ENCODE measurements at places on chromosomes 1 and 21.

DNA sequence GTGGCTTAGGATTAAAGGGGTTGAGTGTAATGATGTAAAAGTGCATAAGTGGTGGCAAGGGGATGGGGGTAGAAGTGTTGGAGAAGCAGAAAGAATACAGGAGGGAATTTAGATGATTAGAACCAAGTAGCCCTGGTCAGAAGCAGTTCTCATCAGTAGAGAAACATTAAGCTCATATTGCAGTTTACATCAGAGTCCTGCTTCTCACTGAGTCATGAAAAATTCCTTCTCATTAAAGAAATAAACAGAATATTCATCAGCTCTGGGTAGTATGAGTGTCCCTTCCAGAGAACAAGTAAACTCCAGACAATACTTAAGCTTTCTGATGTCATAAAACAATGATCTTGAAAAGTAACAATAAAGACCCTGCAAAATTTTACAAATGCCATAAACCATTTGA, 36.5 kb downstream of the LRRIQ3 start:
- DNase-seq = no peak

DNA sequence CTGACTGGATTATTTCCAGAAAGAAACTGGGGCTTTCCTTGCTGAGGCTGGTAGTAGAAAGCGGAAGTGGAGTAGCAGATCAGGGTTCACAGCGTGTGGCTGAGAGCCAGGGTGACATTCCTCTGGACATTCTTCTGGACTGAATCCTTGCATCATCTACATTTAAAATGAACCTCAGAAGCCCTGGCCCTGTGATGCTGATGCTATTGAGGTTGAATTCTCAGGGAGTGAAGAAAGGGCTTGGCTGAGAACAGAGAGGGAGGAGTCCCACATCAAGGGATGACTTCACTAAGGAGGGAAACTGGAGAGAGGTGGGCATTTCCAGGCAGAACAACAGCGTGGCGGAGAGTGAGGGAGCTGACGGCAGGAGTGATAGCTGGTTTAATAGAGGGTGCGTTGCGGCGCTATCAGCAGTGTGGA, 102.3 kb upstream of the LMO4 start:
- peak; percentile 72 for DNase-seq

DNA sequence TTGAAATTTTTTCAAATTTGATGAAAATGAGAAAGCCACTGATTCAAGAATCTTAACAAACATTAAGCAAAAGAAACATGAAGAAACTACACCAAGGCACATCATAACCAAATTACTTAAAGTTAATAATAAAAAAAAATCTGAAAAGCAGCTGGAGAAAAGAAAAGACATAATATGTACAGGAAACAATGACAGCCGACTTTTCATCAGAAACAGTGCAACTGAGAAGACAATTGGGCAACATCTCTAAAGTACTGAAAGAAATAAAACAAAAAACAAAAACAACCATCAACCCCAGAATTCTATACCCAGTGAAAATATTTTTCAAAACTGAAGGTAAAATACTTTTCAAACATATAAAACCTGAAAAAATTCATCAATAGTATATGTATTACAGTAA, 73.8 kb upstream of the DMRTA2 start:
- DNase-seq = no peak

DNA sequence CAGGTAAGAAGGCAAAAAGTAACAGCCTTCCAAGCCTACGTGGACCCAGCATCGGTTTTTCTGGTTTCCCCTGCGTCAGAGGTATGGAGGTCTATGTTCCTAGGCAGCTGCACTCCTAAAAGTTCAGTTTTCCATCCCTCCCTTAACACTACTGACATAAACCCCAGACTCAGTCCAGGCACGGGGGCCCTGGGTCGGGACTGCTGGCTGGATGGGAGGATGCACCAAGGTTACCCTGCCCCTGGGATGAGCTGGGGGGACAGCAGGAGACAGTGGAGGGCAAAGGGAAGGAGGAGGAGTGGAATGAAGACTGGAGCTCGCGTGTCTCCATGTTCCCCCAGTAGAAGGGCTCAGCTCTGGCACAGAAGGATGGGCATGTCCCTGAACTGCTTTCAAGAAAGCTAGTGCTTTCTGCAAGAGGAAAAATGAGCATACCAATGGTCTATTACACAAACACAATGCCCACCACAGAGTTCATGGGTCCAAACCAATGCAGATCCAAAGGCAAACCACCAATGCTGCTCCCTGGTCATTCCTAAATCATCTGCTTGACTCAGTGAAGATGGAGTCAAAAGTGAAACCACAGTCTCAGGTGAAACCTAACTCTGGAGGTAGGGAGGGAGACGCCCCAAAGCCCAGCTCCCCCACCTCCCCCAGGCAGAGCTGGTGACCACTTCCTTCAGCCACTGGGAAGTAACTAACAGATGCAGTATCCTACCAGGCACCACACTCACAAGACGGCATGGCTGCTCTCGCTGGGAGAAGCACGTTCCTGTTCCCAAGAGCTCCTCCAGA, 54.9 kb downstream of the CD46 start:
- DNase-seq = no peak

GRCh38 chr1:235417086-235417697, 50.0 kb downstream of the TBCE start:
- DNase-seq = no peak

DNA sequence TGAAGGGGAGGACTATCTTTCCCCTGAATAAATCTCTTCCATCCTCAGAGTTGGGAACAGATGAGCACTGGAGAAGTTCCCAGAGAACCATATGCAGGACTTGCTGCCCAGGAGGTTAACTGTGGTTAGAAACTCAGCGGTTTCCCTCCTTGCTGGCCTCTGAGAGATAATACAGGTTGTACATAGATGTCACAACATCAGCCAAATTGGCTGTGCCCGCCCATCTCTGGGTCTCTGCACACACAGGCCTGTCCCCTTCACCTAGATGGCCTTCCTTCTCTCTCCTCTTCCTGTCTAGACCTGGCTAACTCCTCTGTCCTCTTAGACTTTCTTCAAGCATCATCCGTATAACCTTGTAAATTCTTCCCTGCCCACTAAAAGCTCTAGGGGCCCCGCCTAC, 5.7 kb downstream of the RGS5 start:
- DNase-seq = no peak

DNA sequence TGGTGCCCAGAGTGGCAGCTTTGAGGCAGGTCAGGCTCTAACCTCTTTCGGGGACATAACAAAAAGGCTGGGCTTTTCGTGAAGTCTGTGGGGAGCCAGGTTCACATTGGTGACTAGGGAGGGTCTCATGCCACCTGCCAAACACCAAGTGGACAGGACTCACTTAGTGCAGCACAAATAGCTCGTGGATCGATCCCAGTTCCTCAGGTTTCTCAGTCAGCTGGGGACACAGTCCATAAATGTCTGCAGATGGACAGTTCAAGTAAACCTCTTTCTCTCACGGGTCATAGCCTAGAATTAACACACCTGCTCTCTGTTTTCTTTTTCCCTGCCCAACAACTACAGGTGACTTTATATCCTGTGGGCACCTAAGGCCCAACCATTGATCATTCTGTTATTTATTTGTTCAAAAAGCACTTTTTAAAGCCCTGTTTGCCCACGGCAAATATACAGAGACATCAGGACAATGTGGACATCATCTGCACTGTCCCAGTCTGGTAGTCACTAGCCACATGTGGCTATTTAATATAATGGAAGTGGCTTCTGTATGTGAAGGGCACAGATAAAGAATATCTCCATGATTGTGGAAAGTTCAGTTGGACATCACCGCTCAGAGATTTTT, 53.5 kb downstream of the CAPN2 start:
- no peak for DNase-seq

DNA sequence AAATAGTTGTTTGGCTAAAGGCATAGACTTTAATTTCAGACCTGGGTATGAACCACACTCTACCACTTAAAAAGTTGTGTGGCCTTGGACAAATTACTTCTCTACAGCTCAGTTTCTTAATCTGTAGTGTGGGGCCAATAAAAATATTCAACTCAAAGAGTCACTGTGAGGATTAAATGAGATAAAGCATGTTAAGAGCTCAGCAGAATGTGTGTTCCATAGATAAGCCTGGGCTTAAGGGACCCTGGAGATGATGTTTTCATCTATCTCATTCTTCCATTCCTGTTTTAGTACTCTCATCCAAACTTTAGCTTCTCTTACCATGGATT, 17.7 kb downstream of the S100A10 start:
- no peak for DNase-seq

GRCh38 chr1:54239631-54240031, 39.7 kb downstream of the MRPL37 start:
- no peak for DNase-seq

DNA sequence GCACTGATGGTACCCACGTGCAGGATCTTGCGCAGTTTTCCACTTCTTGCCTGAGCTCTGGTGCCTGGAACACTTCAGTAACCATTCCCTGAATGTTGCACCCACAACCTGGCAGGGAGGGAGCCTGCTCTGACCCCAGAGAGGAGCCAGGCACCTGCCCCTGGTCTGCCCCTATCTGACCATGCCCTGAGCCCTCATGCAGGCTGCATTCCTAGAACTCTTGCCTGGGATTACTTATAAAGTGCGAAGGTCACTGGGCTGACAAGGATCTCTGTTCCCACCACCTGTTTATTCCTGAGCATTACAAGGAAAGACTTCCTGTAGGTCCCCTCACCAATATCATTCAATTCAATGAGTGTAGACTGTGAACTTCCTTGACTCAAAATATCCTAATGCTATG, 191.9 kb upstream of the FMN2 start:
- DNase-seq = no peak

DNA sequence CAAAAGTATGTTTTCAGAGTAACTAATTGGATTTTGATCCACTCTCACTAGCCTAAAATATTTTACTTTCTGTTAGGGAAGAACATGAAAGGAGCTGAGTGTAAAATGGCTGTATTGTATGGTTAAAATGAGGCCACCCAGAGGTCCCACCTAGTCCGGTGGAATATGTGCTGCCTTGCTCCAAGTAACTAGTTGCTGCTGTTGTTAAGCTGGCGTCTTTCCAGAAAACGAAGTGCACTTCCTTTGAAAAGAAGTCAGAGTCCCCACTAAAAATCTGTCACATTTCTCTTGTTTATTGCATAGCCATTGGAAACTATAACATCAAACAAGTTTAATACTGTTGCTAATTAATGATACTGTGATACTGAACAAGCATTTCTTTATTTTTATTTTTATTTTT, 3.2 kb downstream of the SLC25A33 start:
- DNase-seq = no peak

GRCh38 chr1:8533124-8533523, 215.2 kb downstream of the SLC45A1 start:
- no peak for DNase-seq

DNA sequence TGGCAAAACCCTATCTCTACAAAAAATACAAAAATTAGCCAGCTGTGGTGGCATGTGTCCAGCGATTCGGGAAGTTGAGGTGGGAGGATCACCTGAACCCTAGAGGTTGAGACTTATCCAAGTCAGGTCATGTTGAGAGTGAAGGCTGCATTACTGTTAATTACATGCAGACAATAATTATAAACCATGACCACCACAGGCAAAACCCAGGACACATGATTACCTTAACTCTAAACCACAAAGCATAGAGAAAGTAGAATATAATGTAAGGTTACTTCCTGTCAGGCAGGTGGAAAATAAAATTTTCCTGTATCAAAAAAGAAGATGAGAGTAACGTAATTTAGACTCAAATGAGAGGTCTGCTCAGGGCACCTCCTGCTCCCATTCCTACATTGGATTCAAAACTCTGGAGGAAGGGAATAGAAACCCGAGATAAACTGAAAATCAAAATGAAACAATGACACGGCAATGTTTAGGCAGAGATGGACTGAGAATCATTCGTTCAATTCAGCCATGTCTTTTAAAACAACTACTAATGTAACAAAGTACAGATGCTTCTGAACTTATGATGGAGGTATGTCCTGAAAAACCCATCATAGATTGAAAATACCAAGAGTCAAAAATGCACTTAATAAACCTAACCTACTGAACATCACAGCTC, 33.6 kb downstream of the RGS8 start:
- no peak for DNase-seq

DNA sequence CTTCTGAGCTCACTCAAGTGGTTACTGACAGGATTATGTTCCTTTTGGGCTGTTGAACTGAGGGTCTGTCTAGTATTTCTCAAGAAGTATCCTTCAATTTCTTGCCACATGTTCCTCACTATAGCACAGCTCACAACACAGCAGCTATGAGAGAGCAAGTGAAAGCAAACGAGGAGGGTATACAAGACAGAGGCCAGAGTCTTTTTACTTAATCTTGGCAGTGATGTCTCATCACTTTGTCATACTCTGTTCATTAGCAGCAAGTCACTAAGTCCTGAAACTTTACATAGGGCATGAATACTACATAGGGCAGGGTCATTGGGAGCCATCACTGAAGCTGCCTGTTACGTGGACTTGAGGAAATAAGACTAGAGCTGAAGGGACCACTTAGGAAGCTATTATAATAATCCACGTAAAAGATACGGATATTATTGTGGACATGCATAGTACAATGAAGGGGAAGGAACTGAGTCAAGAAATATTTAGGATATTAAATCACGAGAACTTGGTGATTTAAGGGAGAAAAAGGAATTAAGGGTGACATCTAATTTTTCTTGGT, 63.7 kb downstream of the SLC30A7 start:
- DNase-seq = no peak

DNA sequence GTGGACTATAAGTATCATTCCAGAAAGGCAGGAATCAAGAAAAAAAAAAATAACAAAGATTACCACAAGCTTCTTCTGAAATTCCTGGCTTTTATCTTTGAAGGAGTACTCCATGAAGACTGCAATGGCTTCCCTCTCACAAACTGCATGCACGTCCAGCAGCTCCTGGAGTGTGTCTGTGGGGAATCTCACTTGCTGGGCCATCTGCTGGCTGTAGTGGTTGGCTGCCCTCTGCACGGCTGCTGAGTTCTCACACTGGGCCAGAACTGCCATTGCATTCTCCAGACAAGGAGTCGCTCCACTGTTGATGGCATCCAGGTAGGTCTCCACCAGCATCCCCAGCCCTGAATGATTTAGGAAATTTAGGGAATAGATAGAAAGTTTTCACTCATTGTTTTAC, 23.3 kb upstream of the GBP2 start:
- DNase-seq = peak; percentile 12

DNA sequence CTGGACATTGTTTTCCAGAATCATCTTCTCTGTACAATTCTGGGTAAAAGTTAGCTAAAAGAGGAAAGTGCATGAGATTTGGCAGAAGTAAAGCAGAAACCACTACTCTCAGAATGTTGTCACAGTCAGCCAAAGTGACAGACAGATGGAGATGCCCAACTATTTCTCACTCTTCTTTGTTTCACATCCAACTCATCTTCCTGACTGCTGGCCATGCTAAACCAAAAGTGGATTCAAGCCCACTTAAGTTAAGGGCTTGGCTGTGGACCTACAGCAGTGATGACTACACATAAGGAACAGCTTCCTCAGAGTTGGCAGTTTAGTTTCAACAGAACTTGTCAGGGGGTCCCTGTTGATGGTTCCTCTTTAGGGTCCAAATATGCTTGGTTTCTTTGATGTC, 730.2 kb downstream of the LRRIQ3 start:
- no peak for DNase-seq

GRCh38 chr21:42520628-42521253, 7.1 kb downstream of the SLC37A1 start:
- DNase-seq = no peak

GRCh38 chr1:186386725-186387383, 11.2 kb downstream of the ODR4 start:
- no peak for DNase-seq

GRCh38 chr1:185869590-185869989, 135.4 kb downstream of the HMCN1 start:
- no peak for DNase-seq

- no peak for DNase-seq
Measured at GRCh38 chr1:213976665-213977485, 10.9 kb upstream of the PROX1 start.

- peak; percentile 3 for DNase-seq
Measured at GRCh38 chr1:93079685-93080141, 630 bp downstream of the MTF2 start.

- DNase-seq = no peak
Measured at GRCh38 chr1:66251546-66251945, 282.4 kb upstream of the SGIP1 start.
